ENCODE measurements at places on chromosomes 6 and 20.
A peak's percentile ranks its signal among the peaks of the same experiment; 100 is the strongest.

- DNase-seq, result no peak
Measured at GRCh38 chr6:114714836-114715507, 372.1 kb upstream of the HS3ST5 start.

DNA sequence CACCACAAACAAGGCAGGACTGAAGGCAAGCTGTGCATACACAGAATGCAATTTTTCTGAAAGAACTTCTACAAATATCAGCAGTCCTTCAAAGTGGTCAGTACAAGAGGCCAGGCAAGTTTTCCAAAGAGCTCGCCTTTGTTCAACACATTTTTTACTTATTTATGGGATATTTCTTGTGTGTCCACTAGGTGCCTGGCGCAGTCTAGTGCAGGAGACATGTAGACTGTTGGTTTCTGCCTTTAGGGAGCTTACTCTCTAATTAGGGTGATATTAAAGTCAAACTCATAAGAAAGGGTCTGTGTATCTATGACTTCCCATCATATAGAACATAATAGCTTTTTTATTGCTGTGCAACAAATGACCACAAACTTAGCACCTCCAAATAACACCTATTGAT, 21.2 kb upstream of the VEGFA start:
- DNase-seq, result no peak

DNA sequence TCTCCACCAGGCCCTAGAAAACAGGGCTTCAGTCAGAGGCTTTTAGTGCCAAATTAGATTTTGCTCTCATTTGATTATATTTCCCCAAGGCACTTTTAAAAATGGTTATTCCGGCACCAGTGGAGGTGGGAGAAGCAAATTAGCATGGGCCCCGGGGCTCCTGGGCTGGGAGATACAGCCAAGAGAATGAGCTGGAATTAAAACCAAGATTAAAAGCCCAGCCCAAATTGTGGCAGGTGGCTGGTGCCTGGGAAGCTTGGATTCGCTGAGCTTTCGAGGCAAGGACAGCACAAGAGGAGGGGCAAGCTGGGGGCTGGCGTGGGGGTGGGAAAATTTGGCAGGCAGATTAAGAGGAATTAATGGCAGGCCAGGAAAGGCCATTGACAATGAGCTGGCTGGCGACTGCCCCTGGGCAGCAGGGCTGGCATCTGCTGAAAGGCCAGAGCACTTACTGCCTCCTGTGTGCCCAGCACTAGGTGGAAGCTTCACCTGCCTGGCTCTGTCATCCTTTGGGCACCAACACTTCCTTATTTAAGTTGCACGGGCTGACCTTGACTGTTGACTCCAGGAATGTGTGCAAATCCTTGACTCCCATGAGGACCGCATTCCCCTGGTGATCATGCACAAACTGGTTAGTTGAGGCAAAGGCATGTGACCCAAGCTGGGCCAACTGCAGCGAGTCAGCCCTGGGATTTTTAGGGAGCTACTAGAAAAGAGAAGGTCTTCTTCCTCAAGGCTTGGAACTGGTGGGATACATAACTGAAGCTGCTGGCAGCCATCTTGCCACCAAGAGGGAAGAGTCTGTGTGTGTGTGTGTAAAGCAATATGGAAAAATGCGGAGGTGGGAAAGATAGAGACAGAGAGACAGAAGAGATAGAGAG, 76.1 kb downstream of the SULF2 start:
- DNase-seq, result peak; percentile 72

- DNase-seq, result no peak
Measured at GRCh38 chr6:11023032-11023431, 21.1 kb downstream of the ELOVL2 start.

- DNase-seq, result peak; percentile 34
Measured at GRCh38 chr6:18823782-18824386, 436.7 kb downstream of the RNF144B start.

DNA sequence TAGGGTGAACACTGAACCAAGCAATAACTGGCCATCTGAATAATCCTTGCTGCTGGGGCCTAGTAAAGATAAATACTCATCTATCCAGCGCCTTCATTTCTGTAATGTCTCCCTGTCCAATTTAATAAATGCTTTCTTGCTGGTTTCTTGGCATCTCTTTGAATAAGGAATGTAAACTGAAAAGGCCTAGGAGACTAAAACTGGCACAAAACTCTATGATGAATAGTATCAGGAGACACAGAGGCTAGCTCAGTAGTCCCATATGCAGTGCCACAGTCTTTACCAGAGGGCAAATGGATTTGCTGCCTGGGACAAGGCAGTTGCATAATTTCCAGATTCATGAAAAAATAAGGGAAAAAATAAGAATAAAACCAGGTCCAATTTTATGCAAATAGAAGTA, 324.4 kb downstream of the CENPW start:
- DNase-seq, result no peak

GRCh38 chr6:169185692-169186485, 67.8 kb downstream of the THBS2 start:
- no peak for DNase-seq

DNA sequence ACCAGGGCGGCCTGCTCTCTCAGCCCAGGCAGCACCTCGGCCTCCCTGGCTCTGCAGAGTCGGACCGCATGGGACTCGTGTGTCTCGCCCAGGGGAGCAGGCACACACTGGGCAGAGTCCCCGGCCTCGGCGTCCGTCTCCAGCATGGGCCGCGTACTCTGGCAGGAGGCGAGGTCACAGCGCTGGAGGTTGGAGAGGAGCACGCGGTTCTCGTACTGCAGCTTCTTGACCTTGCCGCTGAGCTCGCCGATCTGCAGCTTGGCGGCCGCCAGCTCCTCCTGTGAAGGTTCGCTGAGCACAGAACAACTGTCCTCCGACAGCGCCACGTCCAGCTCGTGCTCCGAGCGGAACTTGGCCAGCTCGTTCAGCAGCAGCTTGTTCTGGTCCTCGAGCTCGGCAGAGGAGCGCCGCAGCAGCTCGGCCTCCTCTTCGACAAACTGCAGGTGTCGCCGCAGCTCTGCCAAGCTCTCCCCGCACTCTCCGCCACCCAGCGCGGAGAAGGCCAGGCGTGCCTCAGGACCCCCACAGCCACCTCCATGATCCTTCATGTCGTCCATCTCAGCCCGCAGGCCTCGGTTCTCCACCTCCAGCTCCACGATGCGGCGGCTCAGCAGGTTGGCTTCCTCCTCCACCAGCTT, 42.0 kb upstream of the DSN1 start:
- DNase-seq, result no peak

GRCh38 chr20:20780127-20780824, 67.8 kb upstream of the RALGAPA2 start:
- no peak for DNase-seq

- DNase-seq, result peak; percentile 42
Measured at GRCh38 chr20:11204926-11205768, 531.3 kb upstream of the JAG1 start.

DNA sequence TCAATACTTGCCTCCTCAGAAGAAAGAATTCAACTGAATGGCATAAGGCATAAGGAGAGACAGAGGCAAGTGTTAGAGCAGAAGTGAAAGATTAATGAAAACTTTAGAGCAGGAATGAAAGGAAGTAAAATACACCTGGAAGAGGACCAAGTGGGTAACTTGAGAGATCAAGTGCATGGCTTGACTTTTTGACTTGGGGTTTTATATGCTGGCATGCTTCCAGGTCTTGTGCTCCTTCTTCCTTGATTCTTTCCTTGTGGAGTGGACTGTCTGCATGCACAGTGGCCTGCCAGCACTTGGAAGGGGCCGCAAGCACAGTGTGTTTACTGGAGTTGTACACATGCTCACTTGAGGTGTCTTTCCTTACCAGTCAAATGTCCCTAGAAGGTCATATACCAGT, 222.1 kb upstream of the UFL1 start:
- DNase-seq, result no peak

DNA sequence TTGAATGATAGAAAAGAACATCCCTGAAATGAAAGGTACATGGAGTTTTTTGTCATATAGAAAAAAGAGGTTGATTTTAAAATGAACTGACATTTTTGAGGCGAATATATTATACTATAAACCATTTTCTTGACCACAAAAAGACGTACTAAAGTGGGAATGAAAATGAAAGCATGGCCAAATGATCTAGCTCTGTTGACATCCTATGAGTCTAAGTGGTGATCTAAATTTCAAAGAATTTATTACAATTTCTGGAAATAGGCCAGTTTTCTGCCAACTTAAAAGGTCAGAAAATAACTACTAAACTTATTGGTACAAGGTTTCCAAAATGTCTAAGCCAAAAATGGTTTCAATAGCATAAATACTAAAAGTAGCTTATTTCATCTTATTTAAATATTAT, 536.8 kb downstream of the EYS start:
- DNase-seq, result no peak

DNA sequence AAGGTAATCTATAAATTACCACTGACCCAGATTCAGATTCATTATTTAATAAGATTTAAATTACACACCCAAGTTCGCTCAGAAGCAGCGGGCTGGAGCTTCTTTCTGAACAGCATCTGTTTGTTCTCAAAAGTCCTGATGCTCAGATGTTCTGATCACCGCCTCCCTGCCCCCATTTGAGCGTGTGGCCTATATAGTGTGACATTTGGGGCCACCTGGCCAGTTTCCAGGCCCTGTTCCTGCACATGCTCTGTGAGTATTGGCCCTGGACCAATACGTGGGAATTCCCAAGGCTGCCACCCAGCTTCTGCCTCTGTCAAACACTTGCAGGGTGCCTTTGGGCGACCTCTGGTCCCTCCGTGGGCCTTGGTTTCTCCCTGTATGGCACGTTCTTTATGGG, 228.8 kb downstream of the TFAP2C start:
- peak; percentile 60 for DNase-seq

GRCh38 chr20:54633374-54634355, 158.3 kb downstream of the DOK5 start:
- peak; percentile 22 for DNase-seq

DNA sequence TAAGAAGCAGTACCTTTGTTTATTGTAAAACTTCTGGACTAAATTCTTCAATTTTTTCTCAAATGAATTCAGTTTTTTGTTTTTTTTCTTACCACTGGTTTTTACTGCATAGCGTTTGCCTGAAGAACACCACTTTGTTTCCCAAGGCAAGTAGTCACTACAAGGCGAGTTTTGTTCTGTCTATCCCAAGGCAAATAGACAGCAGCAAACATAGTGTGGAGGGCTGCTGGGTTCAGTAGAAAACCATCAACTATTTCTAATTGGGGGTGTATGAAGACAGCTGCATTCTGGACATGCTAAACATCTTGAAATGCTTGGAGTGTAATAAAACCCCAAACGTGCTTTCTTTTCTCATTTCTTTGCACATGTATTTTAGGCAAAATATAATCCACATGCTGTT, 197.4 kb downstream of the ESR1 start:
- no peak for DNase-seq
